Left colon (tissue), 2 donors: ENCODE measurements at places on chromosomes 16 and 17.

- no peak for DNase-seq
Observed at GRCh38 chr16:81601008-81601428, 156.4 kb downstream of the CMIP start.

DNA sequence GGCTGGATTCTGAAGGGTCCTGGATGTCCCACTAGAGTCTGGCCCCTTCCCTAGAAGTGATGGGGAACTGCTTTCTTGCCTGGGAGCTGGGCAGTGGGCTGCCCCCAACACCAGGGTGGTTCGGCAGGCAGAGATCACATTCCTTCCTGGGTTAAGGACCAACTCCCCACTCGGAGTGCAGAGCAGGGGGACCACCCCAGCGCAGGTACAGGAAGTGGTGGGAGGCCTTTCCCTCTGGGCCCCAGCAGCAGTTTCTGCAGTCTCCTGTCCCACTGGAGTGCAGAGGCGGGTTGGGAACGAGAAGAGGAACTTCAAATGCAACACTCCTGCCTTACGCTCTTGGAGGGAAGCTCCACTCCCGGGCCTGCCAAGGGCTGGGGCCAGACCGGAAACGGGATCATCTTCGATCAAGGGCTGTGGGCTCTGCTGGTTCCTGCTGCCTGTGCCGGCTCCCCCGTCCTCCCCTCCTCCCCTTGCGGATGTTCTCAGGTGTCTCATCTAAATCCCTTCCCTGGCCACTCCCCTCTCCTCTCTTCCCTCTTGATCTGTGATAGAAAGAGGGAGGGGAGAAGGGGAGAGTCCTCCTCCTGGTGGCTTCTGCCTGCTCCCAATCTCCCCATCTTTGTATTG is 9.0 kb upstream of the NGFR start:
- no peak for DNase-seq

GRCh38 chr17:78818152-78818846 is 22.3 kb downstream of the USP36 start:
- DNase-seq, result no peak

DNA sequence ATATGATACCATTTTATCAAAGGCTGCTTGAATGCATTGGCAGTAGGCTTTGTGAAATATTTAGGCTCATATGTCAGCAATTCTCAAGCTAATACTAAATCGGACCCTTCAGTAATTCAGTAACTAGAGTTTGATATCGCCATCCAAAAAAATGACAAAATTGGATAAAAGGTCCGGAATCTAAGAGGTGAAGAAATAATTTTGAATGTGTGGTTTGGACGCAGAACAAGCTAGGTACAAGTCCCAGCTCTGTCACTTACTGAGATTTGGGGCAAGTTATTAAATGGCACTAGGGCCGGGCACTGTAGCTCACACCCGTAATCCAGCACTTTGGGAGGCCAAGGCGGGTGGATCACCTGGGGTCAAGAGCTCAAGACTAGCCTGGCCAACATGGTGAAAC is 956.5 kb downstream of the CDH11 start:
- no peak for DNase-seq

DNA sequence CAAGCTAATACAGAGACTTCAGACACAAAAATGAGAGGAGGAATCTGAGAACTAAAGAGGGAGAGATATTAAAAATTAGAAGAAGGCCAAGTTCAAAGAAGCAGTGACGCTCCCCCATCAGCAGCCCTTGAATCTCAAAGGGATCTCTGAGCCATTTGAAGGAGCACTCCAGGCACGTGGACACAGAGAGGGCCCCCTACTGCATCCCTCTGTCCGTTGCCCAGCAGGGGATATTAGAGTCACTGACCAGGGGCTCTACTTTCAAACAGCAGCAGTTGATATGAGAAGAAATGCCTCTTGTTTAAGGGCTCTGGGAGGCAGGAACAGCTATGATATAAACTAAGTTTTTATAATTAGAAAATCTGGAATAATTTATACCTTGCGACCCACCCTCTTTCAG is 479.0 kb upstream of the SALL1 start:
- DNase-seq, result no peak

DNA sequence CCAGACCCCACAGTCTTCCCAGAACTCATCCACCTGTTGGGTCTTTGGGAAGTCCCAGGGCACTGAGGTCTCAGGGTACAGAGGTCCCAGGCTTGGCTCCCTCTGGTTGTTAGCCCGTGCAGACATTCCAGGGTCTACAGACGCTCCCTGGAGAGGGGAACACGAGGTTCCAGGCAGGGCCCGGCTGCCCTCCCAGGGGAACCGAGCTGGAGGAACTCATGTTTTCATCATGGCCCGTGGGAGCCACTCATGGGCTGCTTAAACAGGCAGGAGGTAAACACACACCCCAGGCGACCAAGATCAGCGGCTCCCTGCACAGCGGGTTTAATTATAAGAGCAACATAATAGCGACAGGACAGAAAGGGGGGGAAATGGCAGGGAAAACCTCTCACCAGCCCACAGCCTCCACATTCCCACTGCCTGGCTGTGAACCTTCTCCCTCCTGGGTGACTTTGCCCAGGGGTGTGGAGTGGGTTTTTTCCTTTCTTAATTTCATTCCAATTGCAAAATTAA is 36.5 kb downstream of the TRARG1 start:
- no peak for DNase-seq

DNA sequence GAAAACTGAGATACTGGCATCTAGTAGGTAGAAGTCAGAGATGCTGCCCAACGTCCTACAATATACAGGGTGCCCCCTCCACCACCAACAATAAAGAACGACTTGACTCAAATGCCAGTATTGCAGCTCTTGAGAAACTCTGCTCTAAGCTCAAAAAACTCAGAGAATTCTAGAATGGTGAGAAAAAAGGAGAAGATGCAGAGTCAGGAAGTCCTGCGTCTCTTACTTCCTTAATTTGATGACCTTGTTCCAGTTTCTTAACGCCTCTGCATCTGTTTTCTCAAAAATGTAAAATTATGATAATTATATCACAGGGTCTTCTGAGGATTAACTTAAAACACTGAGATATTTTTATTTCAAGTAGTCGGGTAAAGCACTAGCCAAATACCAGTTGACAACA is 1.7 kb upstream of the HSBP1 start:
- no peak for DNase-seq

- peak; percentile 16 for DNase-seq
Observed at GRCh38 chr17:74520016-74520434, 11.2 kb downstream of the CD300LB start.

DNA sequence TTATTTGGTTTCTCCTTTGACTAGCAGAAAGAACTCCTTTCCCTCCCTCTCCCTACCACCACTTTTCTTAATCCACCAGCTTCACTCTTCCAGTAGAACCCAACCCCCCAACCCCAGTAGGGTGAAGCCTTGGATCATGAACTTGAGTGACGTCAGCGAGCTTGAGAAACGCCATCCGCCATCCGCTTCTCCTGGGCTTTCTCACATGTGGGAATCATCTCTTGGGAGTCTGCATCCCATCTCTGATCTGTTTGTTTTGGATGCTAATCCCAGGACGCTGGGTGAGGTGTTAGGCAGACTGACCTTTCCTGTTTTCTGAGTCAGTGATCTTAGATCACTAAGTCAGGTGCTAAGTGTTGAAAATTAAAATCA is 16.0 kb upstream of the SOX9 start:
- DNase-seq, result no peak

DNA sequence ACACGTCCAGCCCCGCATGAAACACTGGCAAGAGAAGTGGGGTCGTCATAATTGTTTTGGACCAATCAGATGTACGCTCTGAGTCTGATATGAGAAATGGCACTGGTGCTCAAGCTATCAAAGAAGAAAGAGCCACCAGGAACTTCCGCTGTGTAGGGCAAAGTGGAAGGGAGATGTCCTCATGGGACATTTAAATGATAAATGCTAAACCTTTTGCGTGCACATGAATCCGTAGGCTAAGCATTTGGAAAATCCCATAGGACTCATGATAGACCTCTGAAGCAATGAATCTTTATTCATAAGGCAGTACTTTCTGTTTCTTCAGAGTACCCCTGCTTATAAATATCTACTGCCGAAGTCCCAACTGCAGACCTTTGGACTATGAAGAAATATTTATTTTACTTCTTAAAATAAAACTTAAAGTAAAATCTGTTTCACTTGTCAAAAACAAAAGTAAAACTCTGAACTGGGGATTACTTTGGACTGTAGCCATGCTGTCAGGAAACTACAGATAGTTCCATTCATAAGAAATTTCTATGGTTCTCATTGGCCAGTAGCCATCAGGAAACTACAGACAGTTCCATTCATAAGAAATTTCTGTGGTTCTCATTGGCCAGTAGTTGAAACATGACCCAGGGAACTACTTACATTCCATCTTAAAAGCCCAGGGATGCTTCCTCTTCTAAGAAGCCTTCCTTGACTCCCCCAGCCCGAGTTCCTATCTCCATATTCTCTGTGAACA is 335.1 kb downstream of the HS3ST4 start:
- DNase-seq, result no peak

GRCh38 chr17:41456204-41456603 is 11.0 kb downstream of the KRT32 start:
- DNase-seq, result no peak

DNA sequence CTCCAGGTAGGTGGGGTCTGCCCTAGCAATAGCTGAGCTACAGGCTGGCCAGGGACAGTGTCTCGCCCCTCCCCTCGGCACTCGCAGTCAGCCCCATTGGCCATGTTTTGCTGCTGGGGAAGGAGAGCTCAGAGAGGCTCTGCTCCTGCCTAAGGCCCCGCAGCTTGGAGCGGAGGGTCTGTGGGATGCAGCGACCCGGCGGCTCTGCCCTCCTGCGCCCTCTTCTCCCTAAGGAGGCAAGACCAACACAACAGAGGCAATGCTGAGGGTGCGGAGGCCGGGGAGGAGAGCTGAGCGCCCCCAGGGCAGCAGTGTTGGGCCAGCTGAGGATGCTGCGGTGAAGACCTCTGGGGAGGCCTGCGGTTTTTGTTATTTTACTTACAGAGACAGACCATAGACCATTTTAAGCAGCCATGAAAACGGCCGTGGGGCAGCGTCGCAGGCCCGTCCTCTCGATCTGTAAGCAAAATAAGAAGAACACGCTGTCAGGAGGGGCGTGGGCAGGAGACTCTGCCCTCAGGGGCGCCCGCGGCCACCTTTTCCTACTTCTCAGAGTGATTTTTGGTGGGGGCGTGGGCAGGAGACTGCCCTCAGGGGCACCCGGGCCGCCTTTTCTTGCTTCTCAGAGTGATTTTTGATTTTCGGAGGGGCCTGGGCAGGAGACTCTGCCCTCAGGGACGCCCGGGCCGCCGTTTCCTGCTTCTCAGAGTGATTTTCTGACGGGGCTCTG is 31.4 kb upstream of the PABPN1L start:
- DNase-seq, result no peak

DNA sequence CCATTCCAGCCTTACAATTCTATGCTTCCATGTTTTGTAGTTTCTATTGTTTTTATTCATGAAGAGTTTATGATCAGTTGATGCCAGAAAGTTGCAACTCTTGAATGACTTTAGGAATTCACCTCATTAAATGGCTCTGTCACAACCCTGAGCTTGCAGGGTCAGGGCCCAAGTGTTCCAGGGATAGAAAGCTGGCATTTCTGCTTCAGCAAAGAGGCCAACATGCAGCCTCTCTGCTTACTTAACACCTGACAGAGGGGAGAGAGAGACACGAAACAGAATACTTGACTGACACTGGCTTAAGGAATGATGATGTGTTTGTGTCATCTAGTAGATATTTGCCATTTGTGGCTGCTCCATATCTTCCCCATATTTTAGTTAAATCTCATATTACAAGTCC is 328.1 kb downstream of the CA10 start:
- no peak for DNase-seq

GRCh38 chr16:15854906-15855703 is 1.7 kb downstream of the MYH11 start:
- no peak for DNase-seq

DNA sequence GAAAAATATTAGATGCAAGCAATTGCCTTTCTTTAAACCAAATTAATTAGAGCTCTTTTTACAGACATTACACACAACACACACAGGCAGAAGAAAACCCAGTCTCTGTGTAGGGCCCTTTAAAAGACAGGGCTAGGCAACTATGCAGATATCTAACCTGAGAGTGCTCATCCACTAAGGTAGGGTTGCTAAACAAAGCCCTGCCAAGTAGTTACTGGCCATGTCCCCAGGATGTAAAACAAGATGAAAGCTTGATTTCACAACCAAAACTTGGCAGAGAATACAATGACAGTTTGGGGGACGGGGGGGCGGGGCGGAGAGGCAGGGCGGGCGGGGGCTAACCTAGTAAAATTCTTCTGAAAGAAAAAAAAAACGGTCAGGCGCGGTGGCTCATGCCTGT is 669.0 kb upstream of the CA10 start:
- no peak for DNase-seq
